ENCODE measurements at places on chromosomes 5 and 9.

GRCh38 chr9:21265421-21266189 is 25.8 kb upstream of the IFNA14 start:
- DNase-seq: no peak

DNA sequence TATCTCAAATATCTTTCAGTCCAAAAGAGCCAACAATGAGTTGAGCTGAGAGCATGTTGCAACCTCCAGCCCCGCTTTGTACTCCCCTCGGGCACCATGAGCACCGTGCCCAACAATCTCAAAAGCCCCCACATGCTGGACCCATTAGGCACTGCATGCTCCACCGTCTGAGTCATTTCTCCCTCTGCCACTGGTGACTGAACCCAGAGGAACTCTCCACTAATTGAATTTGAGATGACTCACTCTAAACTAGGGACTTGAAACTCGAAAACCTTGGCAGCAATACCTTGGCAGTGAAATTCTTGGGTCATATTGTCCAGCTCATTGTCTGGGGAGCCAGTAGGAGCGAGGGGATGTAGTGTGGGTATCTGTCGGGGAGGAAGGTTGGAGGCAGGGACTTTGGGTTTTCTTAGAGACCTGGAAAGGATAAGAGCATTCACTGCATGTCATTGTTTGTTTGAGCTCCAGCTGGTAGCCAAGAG is 49.9 kb upstream of the SLIT3 start:
- no peak for DNase-seq

DNA sequence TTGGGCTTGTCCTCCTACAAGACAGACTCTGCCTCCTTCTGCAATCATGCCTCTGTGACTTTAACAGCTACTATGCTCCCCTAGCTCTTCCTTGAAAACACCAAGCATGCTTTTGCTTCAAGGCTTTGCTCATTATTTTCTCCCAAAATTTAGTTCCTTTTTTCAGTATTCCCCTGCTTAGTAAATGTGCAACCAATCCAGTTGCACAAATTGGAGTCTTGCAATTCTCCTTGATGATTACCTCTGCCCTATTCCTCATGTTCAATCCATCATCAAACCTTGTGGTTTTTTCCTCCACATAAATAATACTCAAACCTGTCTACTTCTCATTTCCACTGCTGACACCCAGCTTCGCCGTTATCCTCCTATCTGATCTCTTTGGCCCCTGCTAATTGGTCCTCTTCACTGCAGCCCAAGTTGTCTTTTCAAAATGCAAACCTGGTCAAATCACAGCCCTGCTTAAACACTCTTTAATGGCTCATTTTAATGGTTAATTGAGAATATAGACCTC is 296.3 kb downstream of the CWC27 start:
- no peak for DNase-seq

DNA sequence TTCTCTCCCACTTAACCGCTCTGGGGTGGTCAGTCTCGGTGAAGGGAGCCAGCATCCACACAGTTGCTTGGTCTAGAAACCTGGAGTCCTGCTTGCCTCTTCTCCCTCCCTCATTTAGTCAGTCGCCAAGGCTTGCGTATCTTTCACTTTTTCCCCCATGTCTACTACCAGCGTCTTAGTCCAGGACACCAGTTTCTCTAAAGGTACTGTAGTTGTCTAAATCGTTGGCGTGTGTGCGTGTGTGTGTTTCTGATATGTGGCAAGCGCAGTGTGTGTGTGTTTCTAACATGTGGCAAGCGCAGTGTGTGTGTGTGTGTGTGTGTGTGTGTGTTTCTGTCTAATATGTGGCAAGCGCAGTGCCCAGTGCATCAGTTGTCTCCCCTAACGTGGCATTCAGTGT is 641 bp downstream of the ATP6V1G1 start:
- no peak for DNase-seq

DNA sequence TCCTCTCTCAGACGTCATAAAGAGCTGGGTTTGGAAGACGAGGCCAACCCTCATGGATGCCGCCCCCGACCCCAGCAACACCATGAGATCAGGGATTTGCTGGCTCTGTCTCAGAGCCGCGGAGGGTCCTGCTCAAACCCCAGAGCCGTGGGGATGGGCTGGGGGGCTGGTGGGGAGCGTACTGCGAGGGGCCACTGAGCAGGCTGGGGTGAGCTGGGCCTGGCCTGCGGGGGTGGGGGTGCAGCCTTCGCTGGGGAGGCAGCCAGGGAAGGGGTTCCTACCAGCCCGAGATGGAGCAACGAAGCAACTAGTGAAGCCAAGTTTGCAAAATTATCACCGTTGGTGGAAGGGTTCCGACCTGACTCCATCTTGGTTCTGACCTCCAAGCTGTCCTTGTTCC is 5.1 kb upstream of the SLC12A7 start:
- no peak for DNase-seq

DNA sequence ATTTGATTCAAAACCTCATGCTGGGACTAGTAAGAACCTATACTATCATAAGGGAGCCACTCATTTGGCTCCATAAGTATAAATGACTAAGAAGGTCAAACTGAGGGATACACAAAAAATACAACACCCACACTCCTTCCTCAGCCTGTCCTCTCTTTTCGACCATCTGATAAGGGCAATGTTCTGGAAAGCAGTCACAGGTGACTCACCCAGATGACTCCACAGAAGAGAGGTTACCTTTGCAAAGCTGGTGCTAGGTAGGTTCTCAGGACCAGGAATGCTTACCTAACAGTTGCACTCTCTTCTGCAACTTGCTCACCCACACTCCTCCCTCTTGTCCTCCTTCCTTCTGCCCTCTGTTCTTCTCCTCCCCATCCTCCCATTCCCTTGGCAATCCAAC is 32.9 kb downstream of the LHFPL2 start:
- DNase-seq: no peak

Measured in NCI-H1048 (cell line).